ENCODE measurements at places on chromosomes 16 and 17. TPM values are rescaled to one million over a fixed set of nuclear protein-coding genes. Genes with fewer than 3 reads are reported as not detected.

GRCh38 chr17:4175921-4176807, 33.2 kb downstream of the CYB5D2 start:
- peak; percentile 27 for DNase-seq

- DNase-seq = peak; percentile 72
These were observed 75.5 kb upstream of the IRX6 start for GRCh38 chr16:55248494-55248893.

- no peak for DNase-seq
These were observed 10.7 kb downstream of the METTL9 start for GRCh38 chr16:21610006-21610544.

DNA sequence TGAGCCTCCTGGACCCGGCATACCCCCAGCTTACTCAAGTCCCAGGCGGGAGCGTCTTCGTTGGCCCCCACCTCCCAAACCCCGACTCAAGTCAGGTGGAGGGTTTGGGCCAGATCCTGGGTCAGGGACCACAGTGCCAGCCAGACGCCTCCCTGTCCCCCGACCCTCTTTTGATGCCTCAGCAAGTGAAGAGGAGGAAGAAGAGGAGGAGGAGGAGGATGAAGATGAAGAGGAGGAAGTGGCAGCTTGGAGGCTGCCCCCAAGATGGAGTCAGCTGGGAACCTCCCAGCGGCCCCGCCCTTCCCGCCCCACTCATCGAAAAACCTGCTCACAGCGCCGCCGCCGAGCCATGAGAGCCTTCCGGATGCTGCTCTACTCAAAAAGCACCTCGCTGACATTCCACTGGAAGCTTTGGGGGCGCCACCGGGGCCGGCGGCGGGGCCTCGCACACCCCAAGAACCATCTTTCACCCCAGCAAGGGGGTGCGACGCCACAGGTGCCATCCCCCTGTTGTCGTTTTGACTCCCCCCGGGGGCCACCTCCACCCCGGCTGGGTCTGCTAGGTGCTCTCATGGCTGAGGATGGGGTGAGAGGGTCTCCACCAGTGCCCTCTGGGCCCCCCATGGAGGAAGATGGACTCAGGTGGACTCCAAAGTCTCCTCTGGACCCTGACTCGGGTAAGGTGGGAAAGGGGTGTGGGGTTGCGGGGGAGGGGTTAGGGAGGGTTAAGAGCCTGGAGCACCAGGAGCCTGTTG, 1.6 kb downstream of the SENP3 start:
- DNase-seq = no peak

- no peak for DNase-seq
These were observed 14.2 kb downstream of the APOH start for GRCh38 chr17:66214884-66215528.

Gene ZNF205
- 8.9 TPM for total RNA-seq

GRCh38 chr16:82623241-82623640, 3.5 kb upstream of the CDH13 start:
- no peak for DNase-seq

Gene NAGPA
- total RNA-seq = 29.9 TPM

- no peak for DNase-seq
These were observed 124.8 kb downstream of the MRM1 start for GRCh38 chr17:36726199-36726598.

Gene KRTAP1-1
- not detected for total RNA-seq

- peak; percentile 91 for DNase-seq
These were observed 19.6 kb upstream of the KANSL1 start for GRCh38 chr17:46212634-46213435.

DNA sequence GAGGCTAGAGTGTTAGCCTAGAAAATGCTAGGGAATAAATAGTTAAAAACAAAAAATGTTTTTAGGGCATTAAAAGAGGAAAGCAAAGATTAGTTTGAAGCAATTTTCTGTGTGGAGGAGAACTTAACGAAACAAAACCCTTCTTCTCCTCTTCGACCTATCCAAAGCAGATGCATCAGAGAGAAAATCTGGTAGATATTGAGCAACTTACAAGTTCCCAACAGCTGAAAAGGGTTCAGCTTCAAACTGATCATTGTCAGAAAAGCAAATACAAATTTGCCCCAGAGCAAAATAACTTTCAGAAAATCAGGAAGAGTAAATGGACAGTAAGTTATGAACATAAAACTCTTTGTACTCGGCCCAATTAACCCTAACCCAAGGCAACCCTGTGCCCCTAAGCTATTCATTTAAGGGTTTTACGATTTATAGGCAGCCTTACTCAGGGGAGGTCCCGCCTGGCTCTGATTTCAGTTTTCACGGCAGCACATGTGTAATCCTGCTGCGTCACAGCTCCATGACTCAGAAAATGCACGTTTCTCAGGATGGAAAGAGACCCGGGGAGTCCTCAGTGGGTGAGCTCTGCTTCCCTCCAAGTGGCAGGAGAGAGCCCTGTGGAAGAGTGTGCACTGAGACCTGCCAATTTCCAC, 405.7 kb upstream of the SALL1 start:
- DNase-seq = peak; percentile 29

- no peak for DNase-seq
These were observed 88.8 kb upstream of the TNRC6C start for GRCh38 chr17:77869665-77870132.

- no peak for DNase-seq
These were observed 8.5 kb downstream of the KRTAP9-7 start for GRCh38 chr17:41284043-41284442.

- DNase-seq = no peak
These were observed 565.2 kb downstream of the CDH8 start for GRCh38 chr16:61471023-61471422.

DNA sequence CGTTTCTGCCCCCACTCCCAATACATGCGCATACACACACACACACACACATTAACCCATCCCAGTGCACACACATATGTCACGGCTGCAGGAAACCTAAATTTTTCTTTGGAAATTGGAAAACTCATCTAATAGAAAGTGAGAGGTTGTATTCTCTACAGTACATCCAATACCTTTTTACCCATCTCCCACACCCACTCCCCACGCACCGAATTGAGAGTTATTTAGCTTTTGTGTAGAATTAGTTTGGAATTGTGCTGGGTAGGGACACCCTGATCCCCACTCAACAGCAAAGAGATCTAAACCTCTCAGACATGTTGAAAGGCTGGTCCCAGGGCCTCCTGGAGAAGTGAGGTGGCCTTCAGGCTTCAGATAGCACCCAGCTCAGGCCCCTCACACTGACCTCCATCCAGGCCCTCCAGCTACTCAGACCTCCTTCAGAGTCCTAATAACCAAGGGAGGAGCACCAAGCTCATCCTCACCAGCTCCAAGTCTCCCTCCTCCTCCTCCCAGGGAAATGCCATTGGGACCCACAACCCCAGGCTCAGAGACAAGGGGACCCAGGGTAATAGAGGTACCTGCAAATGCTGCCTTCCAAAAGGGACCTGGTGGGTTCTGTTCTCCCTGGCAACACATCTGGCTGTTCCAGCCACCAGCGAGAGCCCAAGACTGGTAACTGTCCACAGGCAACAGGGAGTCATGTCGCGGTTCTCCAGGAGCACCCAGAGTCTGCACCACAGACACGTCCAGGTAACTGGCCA, 955 bp downstream of the HOXB13 start:
- DNase-seq = no peak

- DNase-seq = peak; percentile 68
These were observed 60.4 kb downstream of the SLFN11 start for GRCh38 chr17:35312790-35313711.

Gene GDPD1
- total RNA-seq = not detected

DNA sequence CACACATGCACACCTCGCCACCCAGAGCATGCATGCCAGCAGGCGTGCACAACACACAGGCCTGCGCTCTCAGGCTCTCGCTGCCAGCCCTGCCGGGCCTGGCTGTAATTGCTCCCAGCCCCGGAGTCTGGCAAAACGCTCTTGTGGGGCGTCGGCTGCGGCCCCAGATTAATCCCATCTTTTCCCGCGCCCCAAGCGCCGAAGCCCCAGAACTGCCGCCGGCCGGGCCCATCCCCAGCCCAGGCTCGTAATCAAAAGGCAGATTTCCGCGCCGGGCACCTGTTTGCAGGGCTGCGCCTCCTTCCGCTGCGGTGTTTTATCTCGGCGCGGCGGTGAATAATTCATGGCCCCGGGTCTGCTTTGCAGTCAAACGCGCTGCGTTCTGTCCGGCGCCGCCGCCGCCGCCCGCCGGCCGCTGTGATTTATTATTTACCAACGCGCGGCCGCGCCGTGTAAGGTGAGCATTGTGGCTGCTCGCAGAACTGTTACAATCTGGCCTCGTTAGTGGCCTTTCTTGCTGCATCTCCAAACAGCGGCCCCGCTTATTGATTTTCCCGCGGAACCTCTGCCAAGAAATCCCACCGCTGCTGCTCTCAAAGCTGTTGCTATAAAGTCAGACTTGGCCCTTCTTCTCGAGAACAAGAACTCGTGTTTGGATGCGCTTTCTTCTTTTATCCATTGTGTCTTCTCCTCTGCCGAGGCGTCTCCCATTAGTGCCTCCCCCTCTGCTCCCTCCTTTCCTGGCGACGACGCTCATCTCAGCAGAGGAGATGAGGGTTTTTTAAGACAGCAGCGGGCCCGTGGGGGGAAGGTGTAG, 126.1 kb downstream of the IRX5 start:
- no peak for DNase-seq

Gene KRTAP4-6
- 1.2 TPM for total RNA-seq
